A549 treated with CpdA at 1 μM for 4 hours (cell line): ENCODE measurements at places on chromosomes 12 and 14. TPM values are rescaled to one million over a fixed set of nuclear protein-coding genes. Genes with fewer than 3 reads are reported as not detected.

Gene PMEL
- 0.46 to 1.1 TPM (median 0.77 TPM) in 5 replicates for total RNA-seq

Gene PZP
- total RNA-seq: not detected in 5 replicates

Gene GAS2L3
- 7.0 to 10.2 TPM (median 8.4 TPM) in 5 replicates for total RNA-seq

Gene PLXNC1
- 0.06 to 0.38 TPM (median 0.12 TPM) in 5 replicates for total RNA-seq

Gene RD3L
- not detected in 5 replicates for total RNA-seq

Gene RHEBL1
- 5.1 to 6.3 TPM (median 5.6 TPM) in 5 replicates for total RNA-seq

Gene TPPP2
- total RNA-seq: not detected in 5 replicates

Gene ZNF385A
- total RNA-seq: 14.3 to 21.0 TPM (median 18.8 TPM) in 5 replicates

Gene DIO3
- total RNA-seq: 0.03 to 0.09 TPM in 2 of 5 replicates, not detected in the others

Gene LIMA1
- 5.3 to 10.5 TPM (median 7.2 TPM) in 5 replicates for total RNA-seq

Gene UNG
- 88.3 to 90.5 TPM (median 89.3 TPM) in 5 replicates for total RNA-seq

Gene GYS2
- total RNA-seq: not detected in 5 replicates

Gene FICD
- 3.6 to 4.2 TPM (median 4.0 TPM) in 5 replicates for total RNA-seq

Gene FOXN4
- 0.03 to 0.12 TPM in 2 of 5 replicates, not detected in the others for total RNA-seq

Gene ERH
- 309 to 358 TPM (median 344 TPM) in 5 replicates for total RNA-seq

Gene ALDH1L2
- 2.8 to 3.6 TPM (median 3.3 TPM) in 5 replicates for total RNA-seq

Gene DRAM1
- total RNA-seq: 23.8 to 29.4 TPM (median 28.9 TPM) in 5 replicates

Gene SINHCAF
- 44.3 to 67.7 TPM (median 47.8 TPM) in 5 replicates for total RNA-seq

Gene CBLN3
- total RNA-seq: 1.3 to 1.6 TPM (median 1.5 TPM) in 5 replicates

Gene TDRD9
- 0.02 TPM in 1 of 5 replicates, not detected in the others for total RNA-seq

Gene LYZ
- total RNA-seq: 0.11 to 0.64 TPM (median 0.35 TPM) in 3 of 5 replicates, not detected in the others

Gene TMEM121
- 3.2 to 9.7 TPM (median 9.0 TPM) in 5 replicates for total RNA-seq

Gene SLIRP
- 395 to 456 TPM (median 403 TPM) in 5 replicates for total RNA-seq

Gene INSM2
- 0.02 to 0.05 TPM in 2 of 5 replicates, not detected in the others for total RNA-seq

Gene FAM90A1
- 0.06 to 0.14 TPM (median 0.09 TPM) in 4 of 5 replicates, not detected in the other for total RNA-seq

Gene HSP90B1
- total RNA-seq: 623 to 834 TPM (median 693 TPM) in 5 replicates

Gene ALX1
- total RNA-seq: 5.6 to 6.5 TPM (median 5.8 TPM) in 5 replicates

Gene FSCB
- total RNA-seq: not detected in 5 replicates

Gene RTL1
- 0.23 to 0.35 TPM (median 0.31 TPM) in 5 replicates for total RNA-seq

Gene KRT77
- total RNA-seq: not detected in 5 replicates
